AG09309 (cell line): ENCODE measurements at places on chromosomes 6 and 20.
A peak's percentile ranks its signal among the peaks of the same experiment; 100 is the strongest.

- DNase-seq = no peak
Measured at GRCh38 chr6:156068881-156069280, 613.2 kb upstream of the NOX3 start.

GRCh38 chr20:62544505-62545055 lies 68.8 kb upstream of the GATA5 start:
- DNase-seq = no peak

- DNase-seq = no peak
Measured at GRCh38 chr20:5928836-5929715, 21.3 kb downstream of the TRMT6 start.

- DNase-seq = no peak
Measured at GRCh38 chr6:90399970-90400369, 103.3 kb upstream of the BACH2 start.

DNA sequence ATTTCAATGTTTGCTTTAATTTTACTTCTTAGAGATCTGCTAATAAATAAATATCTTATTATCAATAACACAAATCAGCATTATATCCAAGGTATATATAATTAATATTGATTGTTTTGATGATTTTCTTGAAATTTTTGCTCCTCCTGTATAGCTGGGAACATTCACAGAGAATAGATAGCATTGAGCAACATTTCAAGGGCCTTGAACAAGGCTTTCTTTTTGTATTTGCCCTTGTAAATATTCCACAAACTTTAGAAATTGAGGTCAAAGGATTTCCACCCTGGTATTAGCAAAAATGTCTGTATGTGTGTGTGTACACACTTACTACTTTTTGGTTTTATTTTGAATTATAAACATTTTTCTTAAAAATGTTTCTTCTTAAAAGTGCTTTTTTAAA lies 205.6 kb downstream of the EYA4 start:
- DNase-seq = no peak

DNA sequence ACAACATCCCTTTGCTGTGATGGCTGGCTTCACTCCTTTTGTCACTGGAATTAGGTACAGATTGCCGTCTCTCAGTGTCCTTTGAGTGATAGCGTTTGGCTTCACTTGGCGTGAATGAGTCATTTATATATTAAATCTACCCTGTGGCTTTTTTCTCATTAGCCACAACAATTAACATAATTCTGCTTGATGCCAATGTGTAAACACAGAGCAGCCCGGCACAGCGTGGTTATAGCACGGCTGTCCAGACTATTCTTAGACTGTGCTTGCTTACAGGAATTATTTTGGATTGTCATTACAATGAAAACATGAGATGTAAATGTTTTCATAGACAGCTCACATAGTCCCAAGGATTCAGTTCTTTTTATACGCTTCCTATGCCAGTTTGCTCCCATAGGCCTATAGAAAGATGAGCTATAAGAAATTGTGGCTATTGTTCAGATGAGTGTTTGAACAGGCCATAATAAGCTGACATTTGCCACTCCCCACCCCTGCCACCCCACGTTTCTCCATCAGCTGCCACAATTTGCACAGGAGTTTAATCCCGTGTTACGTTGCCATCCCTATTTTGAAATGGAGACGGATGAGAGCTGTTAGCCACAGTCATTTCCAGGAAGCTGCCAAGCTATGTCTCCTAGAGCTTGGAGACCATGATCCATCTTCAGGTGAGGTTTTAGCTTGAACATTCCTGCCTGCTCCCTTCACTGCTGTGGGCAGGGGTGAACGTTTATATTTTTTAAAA lies 65.9 kb downstream of the PPP1R14C start:
- no peak for DNase-seq

DNA sequence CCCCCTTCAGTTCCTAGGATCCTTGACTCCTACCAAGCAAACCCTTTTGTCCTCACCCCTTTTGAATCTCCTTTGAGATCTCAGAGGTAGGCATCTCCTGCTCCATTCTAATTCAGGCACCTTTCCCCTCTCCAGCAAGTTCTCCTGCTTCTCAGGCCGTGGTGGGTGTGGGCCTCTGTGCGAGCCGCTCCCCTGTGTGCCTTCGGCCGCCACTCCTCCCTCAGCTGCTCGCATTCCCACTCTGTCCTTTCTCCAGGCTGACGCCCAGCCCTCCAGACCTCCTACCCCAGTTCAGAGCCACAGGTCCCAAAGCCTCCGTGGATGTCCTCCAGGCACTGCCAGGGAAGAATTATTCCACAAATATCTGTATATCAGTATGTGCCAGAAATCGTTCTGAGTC lies 19.7 kb upstream of the RPS6KA2 start:
- no peak for DNase-seq

GRCh38 chr6:157376706-157377230 lies 4.2 kb upstream of the ZDHHC14 start:
- DNase-seq = peak; percentile 31

GRCh38 chr6:37285861-37286311 lies 27.9 kb upstream of the TMEM217 start:
- DNase-seq = no peak

GRCh38 chr20:33569802-33570391 lies 80.0 kb downstream of the CBFA2T2 start:
- DNase-seq = no peak

DNA sequence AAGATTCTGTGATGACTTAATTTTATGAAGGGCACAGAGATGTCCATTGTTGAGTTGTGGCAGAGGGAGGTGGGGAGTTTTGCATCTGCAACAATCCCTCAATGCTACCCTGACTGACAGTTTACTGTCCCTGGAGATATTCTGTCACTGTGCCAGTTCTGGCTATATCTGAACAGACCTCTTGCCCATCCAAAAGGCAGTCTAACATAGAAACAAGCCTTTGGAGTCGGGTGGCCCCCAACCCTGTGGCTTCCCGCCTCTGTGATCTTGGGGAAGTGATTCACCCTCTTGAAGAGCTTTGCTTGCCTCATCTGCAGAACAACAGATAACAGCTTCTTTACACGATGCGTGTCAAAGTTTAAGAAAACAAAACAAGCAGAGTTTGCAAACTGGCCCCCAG lies 3.8 kb upstream of the E2F1 start:
- DNase-seq = no peak

- no peak for DNase-seq
Measured at GRCh38 chr6:52227495-52227894, 16.8 kb downstream of the IL17F start.

DNA sequence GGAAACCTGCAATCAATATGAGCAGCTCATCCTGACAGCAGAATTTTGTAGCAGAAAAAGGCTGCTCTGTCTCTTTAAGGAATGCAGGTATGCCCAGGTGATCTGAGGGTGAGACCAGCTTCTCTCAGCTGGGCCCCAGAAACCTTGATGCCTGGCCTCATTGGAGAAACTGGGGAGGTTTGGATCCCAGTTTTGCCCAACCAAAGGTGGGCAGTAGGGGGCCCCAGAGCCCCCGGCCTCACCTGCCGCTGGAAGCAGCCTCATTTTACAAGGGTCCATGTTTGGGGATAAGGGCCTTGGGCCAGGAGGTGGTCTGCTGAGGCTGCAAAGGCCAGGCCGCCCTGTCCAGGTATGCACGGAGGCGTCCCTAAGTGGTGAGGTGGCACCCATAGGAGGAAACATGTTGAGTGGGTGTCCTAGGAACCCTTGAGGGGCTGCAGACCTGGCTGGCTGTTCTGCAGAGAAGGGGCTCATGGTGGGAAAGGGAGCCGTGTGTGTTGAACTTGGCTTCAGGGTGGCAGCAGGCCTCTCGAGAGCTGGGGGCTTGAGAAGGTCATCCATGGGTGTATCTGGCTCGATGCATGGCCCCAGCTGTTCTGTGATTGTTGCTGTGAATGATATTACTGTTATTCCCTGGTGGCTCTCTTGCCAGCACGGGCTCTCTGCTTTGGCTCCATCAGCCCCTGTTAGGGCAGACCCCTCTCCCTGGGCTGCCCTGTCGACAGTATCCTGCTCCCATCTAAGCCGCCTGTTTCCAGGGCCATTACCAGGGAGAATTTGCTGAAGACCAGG lies 208.4 kb downstream of the CDH4 start:
- no peak for DNase-seq
